ENCODE measurements at places on chromosomes 4 and X.

- DNase-seq = no peak
These were observed 496.6 kb downstream of the IL1RAPL1 start for GRCh38 chrX:29083823-29084222.

DNA sequence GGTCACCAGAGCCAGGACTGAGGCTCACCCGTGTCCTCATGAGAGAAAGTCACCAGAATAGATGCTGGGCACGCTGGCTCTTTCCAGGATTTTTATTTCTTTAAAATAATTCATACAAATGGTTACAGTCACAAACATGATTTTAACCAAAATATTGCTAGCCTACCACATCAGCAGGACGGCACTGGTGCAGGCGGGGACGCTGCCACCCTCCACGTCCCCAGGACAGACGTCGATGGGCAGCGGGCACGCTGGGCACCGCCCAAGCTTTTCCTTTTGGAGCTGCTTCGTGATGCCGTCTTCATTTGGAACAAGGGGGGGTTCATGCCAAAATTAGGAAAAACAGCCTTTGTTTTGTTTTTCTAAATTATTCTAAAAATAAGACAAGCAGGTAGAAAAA, 37.6 kb downstream of the CTBP1 start:
- DNase-seq = no peak

GRCh38 chr4:39384563-39384962, 18.4 kb upstream of the RFC1 start:
- no peak for DNase-seq

- DNase-seq = no peak
These were observed at the start of gene SYTL4 for GRCh38 chrX:100731441-100732281. TSS of gene SYTL4 (minus strand) at chrX:100732121. CDS start at chrX:100702037, 30,084 bp downstream.

DNA sequence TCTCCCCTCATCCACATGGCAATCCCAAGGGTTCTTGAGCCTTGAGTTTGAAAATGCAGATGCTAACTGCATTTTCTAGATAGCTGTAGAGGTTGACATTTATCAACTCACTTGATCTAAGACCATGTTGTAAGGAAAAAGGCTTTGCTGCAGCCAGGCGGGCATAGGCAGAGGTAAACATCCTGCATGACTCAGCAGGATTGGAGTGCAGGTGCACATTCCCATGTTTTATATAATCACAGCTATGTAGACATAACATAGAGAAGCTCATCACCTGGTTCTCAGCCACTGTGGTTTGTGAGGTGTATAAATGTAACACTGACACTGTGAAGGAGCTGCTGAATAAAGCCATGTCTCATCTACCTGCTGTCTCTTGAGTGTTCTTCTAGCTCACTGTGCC, 62.3 kb upstream of the PDE5A start:
- no peak for DNase-seq

- no peak for DNase-seq
These were observed 69.8 kb upstream of the BMP2K start for GRCh38 chr4:78706302-78706701.

DNA sequence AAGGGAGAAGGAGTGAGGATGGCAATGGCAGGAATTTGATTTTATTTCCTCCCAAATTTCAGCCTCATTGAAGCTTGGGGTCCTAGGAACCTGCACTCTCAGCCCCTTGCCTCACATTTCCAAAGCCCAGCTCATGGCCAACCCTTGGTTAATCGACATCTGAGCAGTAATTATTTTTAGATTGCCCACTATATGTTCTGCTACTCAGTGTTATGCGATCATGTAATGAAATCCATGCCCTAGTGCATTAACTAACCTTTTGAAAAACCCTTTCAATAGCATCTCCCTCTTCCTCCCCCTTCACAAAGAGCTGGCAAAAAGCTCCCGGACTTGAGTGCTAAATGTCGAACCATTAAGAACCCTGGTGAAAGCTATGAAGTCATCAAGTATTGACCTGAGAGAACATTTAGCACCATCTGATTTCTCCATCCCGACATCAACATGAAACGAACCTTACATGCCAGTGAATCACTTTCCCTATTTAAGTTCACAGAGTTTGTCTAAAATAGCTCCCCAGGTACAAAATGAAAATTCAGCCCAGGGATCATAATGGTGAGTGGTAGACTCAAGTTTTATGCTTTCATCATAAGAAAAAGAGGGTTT, 59.2 kb upstream of the RPS6KA3 start:
- no peak for DNase-seq

- no peak for DNase-seq
These were observed 78.1 kb downstream of the GPAT3 start for GRCh38 chr4:83613994-83614393.

DNA sequence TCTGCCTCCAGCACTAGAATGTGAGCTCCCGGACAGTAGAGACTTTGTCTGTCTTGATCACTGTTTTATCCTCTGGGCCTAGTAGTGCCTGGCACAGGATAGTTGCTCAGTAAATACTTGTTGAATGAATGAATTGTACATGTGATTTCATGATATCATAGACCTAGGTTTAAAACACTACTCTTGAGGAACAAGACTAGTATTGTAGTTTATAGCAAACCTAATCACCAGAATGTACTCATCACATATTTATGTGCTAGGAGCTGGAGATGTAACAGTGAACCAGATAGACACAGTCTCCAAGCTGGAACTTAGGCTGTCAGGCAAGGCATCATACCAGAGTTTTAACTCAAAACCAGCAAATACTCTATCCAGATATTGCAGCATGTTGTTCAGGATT, 23.5 kb downstream of the GAB3 start:
- DNase-seq = no peak

DNA sequence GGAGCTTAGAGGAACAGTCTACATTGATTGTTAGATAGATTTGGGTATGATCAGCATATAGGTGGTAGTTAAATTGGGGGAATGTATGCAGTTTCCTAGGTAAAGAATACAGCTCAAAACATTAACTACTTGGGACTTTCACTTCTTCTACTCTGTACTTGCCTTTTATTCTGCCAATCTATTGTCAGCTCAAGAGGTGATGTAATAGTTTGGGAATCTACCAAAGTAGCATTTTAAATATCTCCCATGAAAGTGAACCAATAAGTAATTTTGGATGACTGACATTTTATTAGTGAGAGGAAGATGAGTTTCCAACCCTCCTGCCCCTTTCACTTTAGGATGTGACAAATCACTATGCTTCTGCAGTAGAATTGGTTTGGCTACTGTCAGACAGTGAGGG, 43.4 kb downstream of the NUDT6 start:
- no peak for DNase-seq

DNA sequence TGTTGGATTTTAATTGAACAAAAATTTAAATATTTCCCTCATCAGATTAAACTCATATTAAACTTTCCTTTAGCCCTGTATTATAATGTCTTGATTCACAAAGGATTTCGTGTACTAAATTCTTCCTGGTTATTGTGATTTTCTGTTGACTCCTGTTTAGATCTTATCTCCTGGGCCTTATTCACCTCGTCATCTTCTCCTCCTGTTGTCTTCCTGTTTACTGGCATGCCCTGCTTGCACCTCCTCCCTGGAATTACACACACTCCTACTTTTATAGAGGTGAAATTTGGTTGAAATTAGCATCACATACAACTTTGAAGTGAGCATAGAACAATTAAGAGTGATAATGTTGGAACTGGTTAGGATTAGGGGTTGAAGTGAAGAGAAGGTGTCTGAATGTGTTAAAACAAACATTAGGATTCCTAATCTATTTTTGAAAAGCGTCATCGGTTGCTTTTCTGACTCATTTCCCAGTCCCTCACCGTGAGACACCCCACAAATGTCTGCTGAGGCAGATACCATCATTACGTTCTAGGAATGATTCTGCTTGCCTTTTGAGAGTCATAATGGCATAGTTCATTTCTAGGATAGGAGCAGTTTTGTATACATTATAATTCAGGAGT, 32.5 kb downstream of the TLL1 start:
- DNase-seq = no peak

GRCh38 chr4:83382850-83383249, 48.2 kb upstream of the HPSE start:
- no peak for DNase-seq

- no peak for DNase-seq
These were observed 2.9 kb upstream of the HAND2 start for GRCh38 chr4:173532725-173533511.

DNA sequence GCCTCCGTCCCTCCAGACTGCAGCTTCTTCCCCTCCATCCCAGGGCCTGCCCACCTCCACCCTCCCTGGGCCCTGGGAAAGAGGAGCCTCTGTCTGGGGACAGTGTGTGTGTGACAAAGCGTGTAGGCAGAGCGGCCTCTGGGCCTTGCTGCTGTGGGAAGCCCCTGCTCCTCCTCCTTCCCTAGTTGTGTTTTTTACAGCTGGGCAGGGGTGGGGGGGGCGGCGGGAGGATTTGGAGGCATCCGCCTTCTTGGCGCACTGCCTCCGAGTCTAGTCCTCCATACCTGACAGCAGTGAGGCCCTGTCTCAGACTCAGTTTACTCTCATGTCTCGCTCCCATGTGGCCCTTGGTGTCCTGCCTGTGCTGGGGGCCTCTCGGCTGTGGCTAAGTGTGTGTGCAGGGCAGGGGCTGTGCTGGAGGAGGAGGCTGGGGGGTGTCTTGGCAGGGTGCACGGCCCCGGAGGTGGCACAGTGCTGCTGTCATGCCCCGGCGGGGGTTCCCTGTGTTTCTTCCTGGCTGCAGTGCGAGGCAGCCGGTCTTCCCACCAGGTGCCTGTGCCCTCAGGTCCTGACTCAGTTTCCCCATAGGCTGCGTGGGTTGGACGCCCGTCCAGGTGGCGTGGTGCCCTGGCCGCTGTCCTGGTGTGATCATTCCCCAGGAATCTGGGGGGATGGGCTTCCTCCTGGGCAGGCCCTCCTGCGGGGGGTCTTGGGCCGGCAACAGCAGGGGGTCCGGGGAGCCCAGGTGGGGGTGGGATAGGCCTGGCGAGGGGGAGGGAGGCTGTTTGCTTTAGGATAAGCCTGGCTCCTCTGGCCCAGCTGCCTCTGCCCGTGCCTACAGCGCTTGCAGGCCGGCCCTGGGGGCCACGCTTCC, 7.0 kb downstream of the FGFRL1 start:
- no peak for DNase-seq

DNA sequence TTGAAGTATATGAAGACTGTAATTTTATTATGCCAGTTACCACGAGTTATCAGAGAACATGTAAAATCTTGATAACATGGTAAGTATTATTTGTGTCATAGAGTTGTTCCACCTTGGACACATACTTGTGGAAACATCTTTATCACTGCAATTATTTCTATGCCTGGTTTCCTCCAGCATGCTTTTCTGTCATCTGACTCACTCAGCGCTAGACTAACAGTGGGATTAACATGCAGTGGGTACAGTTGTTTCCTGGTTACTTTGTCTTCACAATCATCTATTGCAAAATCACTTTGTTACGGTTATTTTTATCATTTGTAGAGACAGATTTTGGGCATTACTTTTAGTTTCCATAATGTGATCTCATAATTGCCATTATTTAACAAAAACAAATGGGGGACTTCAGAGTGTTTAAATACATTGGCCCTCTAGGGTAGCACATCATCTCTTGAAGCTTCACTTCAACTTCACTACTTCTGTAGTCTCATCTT, at the start of gene STATH:
Gene STATH (plus strand): TSS at position 441 of the 491 bp plus-strand sequence. CDS start 2,472 bp downstream, outside the sequence.
- DNase-seq = no peak

DNA sequence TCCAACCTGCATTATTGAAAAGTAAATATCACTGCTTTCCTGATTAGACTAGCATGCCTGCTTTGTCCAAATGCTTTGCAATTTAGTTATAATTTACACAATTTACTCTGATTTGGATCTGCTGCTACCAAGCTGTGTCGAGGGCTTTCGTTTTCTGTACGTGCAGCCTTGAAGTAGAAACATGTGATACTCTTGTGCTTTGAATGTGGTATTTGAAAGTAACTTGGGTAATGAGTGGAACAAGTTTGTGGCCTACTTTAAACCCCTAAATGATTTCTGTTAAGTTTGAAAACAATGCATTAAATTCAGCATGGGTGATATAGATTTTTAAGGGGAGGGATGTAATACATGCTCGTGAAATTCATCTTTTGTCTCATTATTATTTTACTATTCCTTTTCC, 240.7 kb downstream of the IQCM start:
- DNase-seq = no peak

GRCh38 chr4:71663780-71664179, 120.1 kb downstream of the GC start:
- DNase-seq = no peak

DNA sequence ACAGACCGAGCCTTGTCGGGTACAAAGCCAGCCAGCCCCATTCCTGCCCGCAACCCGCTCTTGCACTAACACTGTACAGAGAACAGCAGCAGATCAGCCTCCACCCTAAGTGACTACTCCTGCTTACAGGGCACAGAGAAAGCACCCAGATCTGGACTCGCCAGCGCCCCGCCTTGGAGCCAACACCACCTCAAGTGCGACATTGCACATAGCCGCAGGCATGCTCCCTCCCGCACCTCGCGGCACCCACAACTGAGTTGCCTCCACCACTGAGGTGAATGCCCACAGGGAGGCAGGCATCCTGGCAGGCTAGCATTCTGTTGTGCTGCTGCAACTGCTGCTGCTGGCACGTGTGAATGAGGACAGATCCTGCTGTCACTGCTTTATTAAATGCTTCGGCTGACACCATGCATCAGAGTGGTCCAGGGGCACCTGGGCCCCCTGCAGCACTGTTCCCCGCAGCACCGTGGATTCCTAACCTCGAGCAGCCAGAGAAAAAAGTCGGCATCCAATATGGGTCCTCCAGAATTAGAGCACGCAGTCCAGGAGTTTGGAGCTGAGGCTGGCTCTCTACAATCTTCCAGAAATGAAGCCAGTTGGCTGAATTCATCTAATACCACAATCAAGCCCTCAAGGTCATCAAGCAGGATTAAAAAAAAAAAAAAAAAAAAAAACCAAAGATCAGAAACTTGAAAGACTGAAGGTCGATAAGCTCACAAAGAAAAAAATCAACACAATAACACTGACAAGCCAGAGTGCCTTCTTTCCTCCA, 352.9 kb downstream of the GASK1B start:
- DNase-seq = no peak

- DNase-seq = no peak
These were observed 224.0 kb downstream of the APBB2 start for GRCh38 chr4:40990236-40990898.

- DNase-seq = no peak
These were observed 10.7 kb downstream of the LIAS start for GRCh38 chr4:39469429-39470077.

DNA sequence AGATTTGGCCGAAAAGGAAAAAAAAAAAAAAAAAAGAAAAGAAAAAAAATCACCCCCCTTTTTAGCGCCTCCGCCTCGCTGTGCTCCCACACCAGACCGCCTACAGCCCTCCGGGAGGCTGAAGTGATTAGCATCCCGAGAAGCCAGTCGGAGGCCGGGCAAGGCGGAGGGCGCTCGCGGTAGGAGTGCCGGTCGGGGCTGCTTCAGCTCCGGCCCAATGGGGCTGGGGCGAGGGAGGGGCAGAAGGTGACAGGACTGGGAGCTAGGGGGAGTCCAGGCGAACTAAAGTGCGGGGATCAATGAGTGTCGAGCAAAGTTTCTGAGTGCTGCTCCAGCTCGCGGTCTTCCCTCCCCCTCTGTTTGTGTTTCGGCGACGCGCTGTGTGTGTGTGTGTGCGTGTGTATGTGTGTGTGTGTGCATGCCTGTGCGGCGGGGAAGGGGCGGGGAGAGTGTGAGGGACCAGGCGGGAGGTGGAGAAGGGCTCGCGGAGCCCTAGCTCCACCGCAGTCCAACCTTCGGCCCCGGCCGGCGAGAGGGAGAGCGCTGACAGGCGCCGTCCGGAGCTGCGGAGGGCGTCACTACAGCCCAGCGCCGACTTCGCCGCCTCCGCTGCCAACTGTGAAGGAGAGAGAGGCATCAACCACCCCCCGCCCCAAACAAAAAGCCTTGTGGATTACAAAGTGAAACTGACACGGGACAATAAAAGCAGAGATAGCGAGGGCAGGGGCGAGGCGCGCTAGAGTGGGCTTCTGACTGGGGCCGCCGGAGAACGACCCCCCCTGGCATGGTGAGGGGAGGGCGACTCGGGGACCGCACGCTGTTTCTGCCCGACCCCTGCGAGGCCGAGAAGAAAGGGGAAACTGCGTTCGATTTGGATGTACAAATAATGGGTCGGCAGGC, at the start of gene FAT4:
Gene FAT4 (plus strand): TSS at position 280 of the 900 bp plus-strand sequence. CDS start 1,457 bp downstream, outside the sequence.
- peak; percentile 31 for DNase-seq

Measured in stimulated activated CD8-positive, alpha-beta memory T cell treated with anti-CD3 and anti-CD28 coated beads, Interleukin-12 subunit alpha, Interleukin-12 subunit beta, amount 100 ng/mL, for 4 hours (primary cell).